T-cell (primary cell): ENCODE measurements at places on chromosomes 2 and 18. TPM values are rescaled to one million over a fixed set of nuclear protein-coding genes. Genes with fewer than 3 reads are reported as not detected.

The CPLX4 gene
- not detected for total RNA-seq

The GPR45 gene
- total RNA-seq = not detected

The GLI2 gene
- total RNA-seq = not detected

The NYAP2 gene
- total RNA-seq = 0.15 TPM

The LYG1 gene
- 1.7 TPM for total RNA-seq

DNA sequence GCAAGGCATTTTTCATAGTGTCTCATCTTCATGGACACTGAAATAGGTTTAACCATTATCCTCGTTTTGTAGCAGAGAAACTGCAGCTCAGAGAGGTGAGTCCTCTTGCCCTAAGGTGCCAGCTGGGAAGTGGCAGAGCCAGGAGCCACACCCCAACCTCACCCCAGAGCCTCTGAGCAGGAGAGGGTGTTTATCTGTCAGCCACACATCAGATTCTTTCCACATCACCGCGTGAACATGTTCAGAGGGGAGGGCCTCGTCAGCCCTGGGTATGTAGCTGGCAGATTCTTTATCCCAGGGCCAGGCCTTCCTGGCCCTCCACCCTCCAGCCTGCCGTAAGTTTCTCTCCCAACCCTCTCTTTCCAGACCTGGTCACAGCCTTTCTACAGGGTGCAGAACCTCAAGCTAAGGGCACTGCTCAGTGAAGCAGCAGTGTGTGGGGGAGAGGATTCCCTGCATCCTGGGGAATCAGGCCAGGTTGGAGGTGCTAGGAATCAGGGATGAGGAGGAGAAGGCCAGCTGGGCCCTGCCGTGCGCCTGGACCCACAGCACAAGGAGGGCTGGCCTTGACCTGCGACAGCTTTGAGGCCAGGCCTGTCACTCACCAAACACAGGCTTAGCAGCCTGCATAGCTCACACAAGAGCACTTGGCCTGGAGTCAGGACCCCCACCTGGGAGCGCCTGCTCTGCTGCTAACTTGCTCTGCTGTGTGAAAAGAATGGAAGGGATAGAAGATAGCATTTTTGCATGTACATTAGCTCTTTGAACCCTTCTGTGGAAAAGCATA lies 111.3 kb upstream of the MCFD2 start:
- DNase-seq = no peak

DNA sequence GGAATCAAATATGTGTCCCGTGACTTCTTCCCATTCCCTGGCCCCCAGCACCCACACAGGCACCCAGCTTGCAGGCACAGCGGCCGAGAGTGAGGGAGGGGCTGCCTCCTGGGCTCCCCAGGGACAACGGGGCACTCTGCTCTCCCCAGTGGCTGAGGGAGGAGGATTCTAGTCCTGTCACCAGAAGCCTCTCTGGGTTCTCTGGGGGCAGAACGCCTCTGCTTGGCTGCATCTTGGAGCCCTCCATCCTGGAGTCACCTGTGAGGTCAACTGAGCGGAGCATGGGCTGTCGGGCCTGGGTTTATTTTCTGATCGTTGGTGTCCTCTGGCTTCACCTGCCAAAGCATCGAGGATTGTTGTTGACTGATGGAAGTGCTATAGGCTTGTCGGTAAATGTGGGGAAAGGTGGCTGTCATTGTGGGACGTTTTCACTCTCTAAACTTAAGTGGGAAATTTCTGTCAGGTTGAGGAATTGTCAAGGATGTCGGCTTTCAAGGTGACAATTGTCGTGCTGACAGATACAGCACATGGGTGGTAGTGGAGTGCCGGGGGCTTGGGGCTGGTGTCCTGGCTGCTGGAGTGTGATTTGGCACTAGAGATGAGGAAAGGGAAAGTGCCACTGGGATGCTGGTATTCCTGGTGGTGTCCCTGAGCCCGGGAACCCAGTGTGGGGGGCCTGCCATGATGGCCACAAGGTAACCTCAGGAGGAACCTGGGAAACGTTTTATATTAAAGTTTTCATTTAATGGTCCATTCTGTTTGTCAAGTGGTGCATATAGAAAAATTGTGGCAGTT lies 13.6 kb downstream of the SH3RF3 start:
- no peak for DNase-seq

- no peak for DNase-seq
Observed at GRCh38 chr18:42296723-42297122, 341.7 kb downstream of the PIK3C3 start.

- DNase-seq = no peak
Observed at GRCh38 chr2:196356332-196356731, 185.0 kb upstream of the STK17B start.

DNA sequence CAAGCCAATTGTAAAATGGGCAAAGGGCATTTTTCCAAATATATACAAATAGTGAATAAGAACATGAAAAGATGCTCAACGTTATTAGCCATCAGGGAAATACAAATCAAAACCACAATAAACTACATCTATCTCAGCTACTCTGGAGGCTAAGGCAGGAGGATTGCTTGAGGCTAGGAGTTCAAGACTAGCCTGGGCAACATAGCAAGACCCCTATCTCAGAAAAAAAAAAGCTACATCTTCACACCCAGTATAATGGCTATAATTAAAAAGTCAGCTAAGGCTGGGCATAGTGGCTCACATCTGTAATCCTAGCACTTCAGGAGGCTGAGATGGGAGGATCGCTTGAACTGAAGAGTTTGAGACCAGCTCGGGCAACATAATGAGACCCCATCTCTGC lies 12.6 kb upstream of the NCL start:
- DNase-seq = no peak
